ENCODE measurements at places on chromosomes 7 and 10.

DNA sequence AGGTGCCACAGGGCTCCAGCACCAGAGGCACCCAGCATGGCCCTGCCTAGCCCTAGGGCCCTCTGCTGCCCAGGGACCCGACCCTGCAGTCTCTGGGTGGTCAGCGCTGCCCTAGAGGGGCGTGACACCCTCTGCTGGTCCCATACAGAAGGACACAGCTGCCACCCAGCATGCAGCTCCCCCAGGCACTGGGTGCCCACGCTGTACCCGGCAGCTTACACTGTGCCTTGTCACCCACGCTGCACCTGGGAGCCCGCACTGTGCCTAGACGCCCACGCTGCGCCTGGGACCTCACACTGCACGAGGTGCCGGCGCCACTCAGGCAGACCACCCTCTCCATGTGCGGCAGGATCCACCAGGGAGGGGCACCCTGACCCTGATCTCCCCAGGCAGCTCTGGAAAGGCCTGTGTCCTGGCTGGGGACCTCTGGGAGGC is 55.2 kb downstream of the PWWP2B start:
- DNase-seq = no peak

DNA sequence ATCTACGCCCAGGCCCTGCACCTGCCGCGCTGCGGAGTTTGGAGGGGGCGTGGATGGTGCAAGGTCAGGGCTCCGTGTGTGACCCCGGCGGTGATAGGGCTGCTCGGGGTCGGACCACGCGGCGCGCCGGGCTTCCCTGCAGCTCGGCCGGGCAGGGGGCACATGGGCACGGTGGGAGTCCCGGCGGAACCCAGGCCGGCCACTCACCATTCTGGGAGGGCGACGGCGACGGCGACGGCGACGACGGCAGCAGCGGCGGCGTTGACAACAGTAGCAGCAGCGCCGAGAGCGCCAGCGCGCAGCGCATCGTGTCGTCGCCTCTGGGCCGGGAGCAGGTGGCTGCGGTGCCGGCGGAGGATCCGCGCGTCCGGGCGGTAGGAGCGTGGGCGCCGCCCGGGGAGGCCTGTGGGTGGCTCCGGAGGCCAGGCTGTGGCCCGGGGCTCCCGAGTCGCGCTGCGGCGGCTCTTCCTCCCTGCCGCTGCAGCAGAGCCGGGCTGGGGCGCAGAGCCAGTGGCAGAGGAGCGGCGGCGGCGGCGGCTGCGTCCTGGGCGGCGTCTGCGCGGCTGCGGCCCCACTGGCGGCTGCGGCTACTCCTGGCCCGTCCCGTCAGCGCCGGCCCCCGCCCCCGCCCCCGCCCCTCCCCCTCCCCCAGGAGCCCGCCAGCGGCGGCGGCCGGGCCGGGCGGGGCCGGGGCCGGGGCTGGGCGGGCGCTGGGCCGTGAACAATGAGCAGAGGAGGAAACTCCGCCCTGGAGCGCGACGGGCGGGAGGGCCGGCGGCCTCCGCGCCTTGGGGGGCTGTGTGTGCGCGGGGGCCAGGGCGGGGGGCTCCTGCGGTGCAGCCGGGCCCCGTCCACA is at the start of gene PODXL:
TSS of gene PODXL (minus strand) at position 576 of the 856 bp plus-strand sequence. CDS start at position 307, 269 bp downstream.
- peak; percentile 44 for DNase-seq

DNA sequence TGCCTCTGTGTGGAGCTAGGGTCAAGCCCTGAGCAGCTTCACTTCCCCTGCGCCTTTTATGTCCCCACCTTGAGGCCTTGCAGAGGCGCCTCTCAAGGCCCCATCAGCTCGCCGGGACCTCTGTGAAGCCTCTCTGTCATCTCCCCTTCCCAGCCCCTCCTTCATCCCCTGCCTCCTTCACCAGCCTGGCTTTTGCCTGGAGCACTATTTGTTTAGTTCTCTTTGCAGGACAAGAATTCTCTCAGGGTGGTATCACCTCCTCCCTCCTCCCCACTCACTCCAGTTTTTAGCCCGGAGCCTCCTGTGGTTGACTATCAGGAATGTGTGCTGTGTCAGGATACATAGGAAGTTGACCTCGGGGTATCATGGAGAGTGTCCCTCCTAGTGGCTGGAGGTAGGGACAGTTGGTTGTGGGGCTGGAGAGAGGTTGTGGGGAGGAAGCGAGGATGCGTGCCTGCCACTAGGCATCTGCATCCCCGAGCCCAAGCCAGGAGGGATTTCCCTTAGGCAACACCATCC is 89.8 kb upstream of the ANLN start:
- DNase-seq = no peak

- DNase-seq = no peak
Observed at GRCh38 chr10:133279326-133280226, 2.9 kb upstream of the ADAM8 start.

GRCh38 chr10:116670706-116671105 is 50.0 kb downstream of the PNLIPRP2 start:
- no peak for DNase-seq

GRCh38 chr10:51141010-51141409 is 66.7 kb downstream of the PRKG1 start:
- DNase-seq = no peak

DNA sequence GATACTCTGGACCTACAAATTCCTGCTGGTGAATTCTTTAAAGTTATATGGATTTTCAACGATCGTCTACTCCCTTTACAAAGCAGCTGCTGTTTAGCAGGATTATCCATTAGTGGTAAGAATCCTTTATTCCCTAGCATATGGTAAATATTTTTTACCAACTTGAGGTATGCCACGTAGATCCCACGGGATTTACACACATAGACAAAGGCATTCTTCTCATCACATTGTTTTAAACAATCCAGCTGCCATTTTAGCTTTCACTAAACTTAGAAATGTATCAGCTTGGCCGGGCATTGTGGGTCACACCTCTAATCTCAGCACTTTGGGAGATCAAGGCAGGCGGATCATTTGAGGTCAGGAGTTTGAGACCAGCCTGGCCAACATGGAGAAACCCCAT is 148.0 kb upstream of the SH2B2 start:
- no peak for DNase-seq

DNA sequence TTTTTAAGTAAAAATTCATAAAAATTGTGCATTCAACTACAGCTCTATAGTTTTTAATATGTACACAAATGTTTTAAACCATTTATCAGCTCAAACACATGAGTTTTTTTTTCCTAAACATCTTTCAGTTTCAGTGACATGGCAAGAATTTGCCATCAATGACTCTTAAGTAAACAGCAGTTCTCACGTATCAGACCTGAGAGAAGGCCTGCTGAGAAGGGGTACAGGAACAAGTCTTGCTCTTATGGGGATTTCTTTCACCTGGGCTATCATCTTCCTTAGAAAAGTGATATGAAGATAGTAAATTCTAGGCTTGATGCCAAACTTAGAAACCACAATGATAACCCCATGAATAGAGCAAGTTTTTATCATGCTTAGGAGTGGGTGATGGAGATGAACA is 467.8 kb downstream of the ARL4A start:
- DNase-seq = no peak

DNA sequence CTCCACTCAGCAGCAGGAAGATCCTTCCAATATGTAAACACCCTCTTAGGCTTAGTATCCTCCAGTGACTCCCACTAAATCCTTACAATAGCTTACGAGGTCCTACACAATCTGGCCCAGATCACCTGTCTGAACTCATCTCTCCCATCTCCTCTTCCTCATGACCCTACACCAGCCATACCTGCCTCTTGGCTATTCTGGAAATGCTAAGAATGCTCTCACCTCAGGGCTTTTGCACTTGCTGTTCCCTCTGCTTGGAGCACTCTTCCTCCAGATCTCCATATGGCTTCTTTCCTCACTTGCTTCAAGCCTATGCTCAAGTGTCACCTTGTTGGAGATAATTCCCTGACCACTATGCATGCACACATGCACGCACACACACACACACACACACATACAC is 50.8 kb upstream of the FRMD4A start:
- DNase-seq = no peak

DNA sequence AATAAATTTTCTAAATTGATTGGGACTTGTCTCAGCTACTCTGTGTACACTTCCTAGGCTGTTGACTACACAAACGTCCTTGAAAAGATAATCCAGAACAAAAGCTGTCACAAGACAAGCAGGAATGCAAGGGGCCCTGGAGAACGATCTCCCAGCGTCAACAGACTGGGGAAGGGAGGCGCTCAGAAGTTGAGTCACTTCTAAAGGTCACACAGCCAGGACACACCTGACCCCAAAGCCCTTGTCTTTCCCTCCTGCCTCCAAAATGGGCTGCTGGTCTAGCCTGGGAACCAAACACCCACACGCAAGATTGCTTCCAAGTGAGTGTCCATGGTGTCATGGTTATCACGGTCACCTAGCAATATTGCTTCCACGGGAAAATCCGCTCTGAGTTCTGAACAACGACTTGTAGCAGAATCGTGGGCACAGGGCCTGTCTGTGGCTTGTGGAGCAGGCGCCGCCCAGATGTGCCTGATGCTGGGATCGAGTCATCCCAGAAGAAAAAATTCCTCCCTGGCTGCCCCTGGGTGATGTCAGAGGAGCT is 49.8 kb downstream of the SPOCK2 start:
- no peak for DNase-seq

GRCh38 chr7:23431702-23432199 is 38.5 kb downstream of the IGF2BP3 start:
- no peak for DNase-seq

DNA sequence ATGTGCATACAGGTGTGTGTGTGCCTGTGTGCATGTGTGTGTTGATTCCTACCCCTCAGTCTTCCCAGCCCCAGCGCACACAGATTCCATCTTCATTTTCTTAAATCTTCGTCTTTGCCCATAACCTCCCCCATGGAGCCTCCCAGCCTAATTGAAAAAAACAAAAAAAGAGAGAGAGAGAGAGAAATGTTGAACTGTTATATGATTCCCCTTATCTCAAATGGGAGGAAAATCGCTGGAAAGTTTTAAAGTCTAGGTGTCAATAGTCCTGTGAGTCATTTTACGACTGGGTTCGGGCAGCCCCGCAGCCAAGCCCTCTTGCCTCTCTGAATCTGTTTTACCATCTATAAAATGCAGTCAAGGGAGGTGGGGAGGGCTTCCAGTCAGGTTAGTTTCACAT is 60.9 kb downstream of the SPOCK2 start:
- no peak for DNase-seq

DNA sequence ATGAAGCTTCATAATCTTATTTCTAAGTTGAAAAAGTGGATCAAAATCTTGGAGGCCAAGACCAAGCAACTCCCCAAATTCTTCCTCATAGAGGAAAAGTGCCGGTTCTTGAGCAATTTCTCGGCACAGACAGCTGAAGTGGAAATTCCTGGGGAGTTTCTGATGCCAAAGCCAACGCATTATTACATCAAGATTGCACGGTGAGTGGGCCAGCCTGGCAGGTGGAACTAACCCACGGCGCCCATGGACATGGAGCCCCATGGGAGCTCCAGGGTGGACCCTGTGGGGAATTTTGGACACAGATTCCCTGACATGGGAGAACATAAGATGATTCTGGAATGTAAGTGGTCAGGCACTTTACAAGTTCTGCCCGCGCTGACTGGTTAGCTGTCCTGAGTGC is 125.9 kb downstream of the TRRAP start:
- DNase-seq = no peak

DNA sequence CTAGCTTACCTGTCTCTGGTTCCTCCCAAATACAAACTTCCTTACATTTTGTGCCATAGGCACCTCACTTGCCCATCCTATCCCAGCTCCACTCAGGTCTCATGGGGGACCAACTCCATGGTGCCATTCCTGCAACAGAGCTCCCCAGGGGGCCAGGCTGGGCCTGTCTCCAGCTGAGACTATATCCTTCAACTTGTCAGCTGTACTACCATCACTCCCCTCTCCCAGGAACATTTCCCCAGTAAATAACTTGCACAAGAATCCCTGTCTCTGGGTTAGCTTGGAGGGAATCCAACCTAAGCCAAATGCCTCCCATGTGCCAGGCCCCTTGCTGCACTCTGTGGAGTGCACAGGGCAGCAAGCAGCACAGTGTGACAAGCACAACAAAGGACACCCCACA is 33.2 kb downstream of the FRMPD2 start:
- no peak for DNase-seq

GRCh38 chr10:10930979-10931743 is 86.5 kb upstream of the CELF2 start:
- no peak for DNase-seq

DNA sequence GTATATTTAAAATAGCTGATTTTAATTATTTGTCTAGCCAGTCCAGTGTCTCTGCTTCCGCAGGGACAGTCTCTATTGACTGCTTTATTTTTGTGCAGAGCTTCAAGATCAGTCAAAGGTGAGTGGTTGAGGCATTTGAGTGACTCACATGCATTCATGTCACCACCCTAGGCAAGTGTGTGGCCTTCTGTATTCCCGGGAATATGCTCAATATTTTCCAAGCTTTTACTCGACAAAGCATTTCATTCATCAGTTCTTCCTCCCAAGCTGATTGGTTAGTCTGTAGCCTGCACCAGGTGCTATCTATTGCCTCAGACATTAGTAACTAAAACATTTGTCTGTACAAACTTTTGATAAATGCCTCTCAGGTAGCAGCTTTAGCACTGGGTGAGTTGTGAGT is 471.5 kb upstream of the NRG3 start:
- no peak for DNase-seq

DNA sequence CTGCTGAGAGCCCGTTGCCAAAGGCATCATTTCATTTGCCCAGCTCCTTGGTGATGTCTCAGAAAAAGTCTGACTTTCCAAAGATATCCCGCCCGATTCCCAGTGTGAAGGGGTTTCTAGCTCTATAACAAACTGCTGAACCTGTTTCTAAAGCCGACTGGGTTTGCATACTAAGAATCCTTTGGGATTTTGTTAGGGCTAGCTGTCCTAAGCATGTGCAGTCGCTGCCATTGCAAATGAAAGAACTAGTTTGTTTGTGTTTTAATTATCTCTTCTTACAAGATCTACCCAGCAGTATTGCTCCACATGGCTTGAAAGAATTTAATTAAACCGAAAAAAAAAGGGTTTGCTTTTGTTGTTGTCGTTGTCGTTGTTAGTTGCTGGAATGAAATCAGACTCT is 476.6 kb downstream of the GATA3 start:
- DNase-seq = no peak

GRCh38 chr7:156475666-156476065 is 164.9 kb upstream of the RNF32 start:
- DNase-seq = no peak

DNA sequence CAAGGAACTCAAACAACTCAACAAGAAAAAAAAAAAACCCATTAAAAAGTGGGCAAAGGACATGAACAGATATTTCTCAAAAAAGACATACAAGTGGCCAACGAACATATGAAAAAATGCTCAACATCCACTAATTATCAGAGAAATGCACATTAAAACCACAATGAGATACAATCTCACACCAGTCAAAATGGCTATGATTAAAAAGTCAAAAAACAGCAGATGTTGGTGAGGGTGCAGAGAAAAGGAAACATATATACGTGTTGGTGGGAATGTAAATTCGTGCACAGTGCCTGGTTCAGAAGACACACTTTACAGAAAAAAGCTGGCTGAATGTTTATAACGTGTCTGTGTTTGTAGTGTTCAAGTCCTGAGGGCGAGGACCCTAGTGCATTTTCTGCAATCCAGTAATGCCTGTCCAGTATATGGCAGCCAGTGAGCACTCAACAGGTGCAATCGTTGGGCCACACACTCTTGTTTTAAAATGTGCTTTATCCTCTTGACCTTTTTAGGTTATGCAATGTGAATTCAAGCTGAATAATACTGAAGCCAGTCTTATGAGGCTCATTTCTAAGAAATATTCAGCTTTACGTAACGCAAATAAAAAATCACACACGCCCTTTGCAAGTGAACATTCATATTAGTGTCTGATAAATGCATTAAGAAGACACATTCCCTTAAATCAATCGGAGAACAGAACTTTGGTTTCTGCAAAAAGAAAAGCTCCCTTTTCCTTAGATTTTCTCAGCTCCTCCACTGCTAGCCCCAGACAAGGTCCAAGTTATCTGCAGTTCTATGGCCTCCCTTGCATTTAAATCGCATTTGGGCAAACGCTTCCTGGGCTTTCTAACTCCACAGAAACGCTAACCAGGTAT is 813 bp upstream of the MTURN start:
- no peak for DNase-seq
